Esophagus squamous epithelium (tissue), 5 donors: ENCODE measurements at places on chromosomes 7 and 10.

GRCh38 chr7:135710417-135711138 is 17.4 kb downstream of the SLC13A4 start:
- DNase-seq, result no peak

- no peak for DNase-seq
Observed at GRCh38 chr10:28878236-28878970, 201.1 kb downstream of the BAMBI start.

DNA sequence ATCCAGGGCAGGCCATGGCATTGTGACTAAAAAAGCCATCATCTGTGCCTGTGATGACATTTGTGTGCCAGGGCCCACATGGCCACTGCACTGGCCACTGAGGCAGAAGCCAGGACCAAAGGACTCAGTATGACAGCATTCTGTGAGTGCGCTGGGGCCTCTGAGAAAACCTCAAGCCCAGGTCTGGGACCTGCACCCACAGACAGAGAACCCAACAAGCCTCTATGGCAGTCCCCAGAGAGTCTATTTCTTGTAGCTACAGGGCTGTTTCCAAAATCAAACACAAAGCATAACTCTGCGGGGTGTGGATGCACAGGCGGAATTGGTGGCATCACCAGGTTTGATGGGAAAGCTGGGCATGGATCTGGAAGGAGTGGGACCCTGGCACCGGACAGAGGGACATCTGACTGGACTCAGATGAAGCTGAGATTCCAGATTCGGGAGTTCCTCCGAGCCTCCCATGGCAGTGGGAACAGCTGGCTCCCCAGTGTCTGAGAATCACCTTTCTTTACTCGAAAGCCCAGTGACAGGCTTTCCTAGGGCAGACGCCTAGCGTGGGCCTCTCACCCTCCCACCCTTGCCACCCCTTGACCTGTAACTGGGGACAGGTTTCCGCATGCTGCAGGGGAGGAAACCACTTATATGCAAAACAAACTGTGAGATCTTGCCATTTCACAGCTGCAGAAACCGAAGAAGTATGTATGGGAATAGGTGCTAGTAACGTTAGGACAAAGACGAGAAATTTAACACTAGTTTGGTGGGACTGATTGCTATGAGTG is 70.6 kb upstream of the RHEB start:
- no peak for DNase-seq

DNA sequence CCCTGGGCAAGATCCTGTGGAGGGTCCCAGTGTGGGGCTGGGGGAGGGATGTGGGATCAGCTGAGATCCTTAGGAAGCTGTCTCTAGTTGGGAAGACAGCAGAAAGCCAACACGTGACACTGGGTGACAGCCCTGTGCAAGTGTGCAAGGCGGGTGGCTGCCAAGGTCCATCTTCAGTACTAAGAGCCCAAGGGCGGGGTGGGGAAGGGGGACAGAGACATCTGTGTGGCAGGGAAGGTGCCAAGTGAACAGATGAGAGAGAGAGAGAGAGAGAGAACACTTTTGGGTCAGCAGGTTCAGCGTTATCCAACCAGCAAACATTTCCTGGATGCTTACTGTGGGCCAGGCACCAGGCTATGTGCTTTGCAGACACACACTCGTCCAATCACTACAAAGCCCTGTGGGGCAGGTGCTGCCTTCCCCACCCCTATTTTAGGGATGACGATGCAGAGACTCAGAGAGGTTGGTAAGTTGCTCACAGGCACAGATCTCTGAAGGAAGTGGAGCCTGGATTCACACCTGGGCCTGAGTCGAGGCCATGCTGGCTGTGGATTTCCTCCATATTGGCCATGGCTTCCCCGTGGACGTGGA is 135.7 kb downstream of the GRK5 start:
- DNase-seq, result no peak

GRCh38 chr10:75350791-75351190 is 50.8 kb downstream of the ZNF503 start:
- DNase-seq, result no peak

DNA sequence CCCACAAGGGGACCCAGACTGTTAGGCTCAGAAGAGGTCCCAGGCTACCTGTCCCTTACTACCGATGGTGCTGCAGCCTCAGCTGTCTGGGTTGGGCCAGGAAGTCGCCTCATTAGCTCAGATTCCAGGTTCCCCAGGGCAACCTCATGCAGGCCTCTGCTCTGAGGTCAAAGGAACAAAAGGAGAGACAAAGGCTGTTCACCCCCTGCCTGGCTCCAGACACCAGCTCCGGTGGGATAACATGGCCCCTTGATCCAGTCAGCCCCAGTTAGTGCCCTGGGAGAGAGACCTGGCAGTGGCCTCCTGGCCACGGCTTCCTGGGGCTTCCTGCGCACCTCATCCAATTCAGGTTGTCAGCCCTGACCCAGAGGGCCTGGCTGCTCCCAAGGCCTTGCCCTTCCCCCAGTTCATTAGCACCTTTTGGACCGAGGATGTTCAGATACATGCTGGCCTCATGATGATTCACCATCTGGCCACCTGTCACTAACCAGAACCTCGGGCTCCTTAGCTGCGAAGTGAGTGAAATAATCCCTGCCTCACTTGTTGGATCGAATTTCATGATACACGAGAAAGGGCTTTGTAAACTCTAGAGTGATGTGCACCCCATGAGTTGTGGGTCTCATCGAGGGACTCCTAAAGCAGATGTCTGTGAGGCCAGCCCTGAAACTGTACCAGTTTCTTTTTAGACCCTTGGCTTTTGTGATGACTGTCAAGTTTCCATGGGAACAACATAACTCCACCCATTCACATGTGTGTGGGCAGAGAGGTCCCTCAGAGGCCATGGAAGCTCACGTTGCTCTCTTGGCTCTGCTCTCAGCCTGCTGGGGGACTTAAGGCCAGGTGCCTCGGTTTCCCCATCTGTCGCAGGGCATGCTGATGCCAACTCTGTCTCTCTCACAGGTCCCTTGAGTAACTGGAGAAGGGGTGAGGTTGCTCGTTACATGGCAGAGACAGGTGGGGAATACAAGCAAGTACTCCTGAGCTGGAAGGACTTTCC is 79.5 kb upstream of the PCBD1 start:
- DNase-seq, result no peak

DNA sequence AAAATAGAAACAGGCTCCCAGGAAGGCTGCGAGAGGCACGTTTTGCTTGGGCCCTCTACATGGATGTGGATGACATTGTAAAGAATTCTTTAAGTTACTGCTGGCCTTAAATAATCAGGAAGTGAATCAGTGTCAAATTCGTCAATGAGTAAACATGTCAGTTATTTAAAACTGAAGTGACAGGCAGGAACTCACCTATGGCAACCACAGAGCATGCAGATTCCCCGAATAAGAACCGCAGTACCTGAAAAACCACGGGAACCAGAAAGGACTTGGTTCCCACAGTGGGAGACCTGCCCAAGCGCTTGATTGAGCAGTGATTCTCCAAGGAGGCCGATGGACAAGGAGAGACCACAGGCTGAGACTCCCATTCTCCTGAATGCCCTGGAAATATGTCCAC is 351.2 kb upstream of the AKR1E2 start:
- no peak for DNase-seq

DNA sequence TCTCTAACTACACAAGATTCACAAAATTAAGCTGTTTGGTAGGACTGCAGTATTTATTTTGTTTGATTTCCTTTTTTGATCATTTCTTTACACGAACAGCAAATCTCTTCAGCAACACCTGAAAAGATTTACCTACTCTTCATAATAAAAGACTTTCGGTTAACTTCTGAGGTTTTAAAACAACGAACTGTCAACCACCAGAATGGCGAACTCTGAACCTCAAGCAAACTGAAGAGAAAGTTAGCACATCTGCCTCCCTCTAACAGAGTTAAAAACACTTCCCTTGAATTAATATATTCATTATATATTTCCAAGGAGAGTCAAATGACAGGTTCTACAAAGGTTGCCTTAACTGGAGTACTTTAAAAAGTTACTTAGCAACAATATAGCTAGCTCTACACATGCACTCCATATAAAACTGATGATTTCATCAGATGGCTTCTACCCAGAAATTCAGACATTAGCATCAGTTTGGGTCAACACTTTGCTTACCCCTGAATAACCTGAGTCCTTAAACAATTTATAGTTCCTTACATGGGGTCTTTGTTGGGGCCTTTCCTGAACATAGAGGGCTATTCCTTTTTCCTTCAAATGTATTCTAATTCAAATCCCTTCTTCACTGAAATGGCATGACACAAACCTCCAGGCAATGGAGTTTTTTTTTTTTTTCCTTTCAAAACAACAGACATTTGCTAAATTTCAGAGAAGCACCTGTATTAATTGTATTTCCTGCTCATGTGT is 118.3 kb downstream of the SEM1 start:
- DNase-seq, result no peak

GRCh38 chr7:112874909-112875308 is 84.7 kb upstream of the TMEM168 start:
- no peak for DNase-seq

DNA sequence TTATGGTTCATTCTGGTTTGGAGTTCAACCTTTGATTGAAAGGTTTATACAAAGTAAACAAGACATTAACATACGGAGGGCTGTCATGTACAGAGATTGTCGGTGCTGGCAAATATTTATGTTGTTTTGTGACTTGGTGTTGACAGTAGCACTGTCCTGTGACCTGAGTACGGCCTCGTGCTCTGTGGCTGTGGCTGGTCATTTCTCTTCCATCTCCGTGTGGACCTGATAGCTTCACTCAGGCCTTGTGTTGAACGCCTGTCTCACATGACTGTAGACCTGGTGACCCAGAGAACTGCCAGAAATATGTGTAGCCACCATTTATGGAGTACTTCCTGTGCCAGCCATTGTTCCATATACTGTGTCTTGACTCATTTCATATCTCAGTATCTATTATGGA is 311.6 kb downstream of the CCDC3 start:
- DNase-seq, result no peak

DNA sequence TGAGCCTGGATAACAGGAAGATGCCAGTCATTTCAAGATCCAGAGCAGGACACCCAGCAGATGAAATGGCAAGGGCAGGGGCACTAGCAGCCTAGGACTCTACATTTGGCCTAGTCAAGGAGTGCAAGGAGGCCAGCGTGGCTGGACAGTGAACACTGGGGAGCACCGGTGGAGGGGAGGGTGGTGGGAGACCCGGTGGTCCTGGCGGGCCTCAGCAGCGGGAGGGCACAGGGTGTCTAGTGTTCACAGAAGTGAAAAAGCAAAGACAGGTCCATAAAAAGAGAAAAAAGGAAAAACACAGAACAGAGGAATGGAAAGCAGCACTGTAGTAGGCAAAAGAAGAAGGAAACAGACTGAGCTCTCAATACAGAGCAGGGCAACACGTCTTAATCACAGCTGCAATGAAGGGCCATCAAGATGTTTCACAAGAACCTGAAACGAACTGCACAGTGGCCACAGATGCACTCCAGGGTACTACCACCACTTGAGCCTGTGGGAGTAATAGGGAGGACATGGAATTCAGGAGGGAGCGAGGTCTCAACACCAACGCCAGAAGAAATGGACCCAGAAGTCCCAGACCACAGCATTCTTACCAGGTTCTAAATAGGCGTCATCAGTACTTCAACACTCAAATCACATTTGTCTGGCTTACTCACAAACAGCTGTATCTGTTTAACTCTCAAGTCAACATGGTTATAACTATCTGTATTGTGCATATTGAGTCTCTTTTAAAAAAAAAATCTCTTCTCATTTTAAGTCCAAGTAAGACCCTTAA is 573.7 kb downstream of the PARD3 start:
- DNase-seq, result no peak

- DNase-seq, result no peak
Observed at GRCh38 chr10:36017137-36017536, 375.0 kb upstream of the FZD8 start.

DNA sequence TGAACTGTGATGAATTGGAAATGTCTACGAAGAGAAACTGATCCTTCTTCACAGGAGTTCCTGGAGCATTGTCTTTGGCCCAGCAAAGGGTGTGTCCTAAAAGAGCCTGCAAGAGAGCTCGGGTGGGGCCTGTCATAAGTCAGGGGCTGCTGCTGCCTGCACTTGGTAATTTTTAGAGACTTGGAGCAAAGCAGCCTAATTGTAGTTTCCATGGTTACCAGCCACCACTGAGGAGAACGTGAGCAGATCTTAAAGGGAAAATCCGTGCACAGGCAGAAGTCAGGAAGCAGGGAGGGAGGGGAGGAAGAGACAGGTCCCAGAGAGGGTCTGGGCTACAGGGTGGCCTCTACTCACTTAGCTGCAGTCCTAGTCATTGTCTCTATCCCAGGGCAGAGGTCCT is 463.6 kb downstream of the PLXNA4 start:
- DNase-seq, result no peak

DNA sequence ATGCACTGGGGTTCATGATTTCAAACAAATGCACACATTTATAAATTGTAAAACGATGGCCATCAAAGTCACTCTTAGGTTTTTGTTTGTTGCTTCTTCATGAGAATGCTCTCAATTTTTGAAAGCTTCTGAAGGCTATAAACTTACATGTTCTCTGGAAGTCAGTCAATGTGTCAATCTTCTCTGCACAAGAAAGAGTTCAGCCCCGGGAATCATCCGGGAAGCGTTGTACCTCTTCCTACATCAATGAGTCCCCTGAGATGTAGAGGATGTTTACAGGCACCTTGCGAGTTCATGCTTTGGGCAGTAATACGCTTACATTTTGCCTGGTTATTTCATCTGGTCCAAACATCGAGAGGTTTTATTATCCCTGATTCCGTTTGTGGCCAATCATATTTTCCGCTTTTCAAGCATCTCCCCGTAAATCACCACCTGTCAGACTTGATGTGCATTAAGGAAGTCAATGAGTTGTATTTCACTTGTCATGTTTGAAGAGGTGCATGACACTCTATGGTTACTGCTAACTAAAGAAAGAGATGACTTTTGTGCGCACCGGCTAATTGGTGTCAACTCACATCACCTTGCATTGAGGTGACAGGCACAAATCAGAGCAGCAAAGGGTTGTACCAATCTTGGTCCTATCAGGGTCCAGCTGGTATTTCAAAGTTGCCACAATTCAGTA is 750.7 kb downstream of the SORCS3 start:
- DNase-seq, result no peak

- DNase-seq, result no peak
Observed at GRCh38 chr7:55066524-55066923, 47.7 kb downstream of the EGFR start.

DNA sequence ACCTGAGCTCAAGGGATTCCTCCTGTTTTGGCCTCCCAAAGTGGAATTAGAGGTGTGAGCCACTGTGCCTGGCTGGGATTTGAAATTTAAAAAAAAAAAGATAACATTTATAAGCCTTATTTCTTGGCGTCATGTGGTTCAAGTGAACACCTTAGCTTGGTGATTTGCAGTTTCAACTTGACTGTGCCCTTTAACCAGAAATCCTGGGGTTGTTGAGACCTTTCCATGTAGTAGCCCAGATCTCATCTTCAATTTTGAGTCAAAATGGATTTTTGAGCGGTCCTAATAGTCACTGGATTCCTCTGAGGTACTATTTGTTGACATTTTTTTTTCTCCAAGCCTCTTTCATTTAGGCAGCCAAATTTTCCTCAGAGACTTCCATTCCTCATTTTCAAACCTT is 29.5 kb upstream of the FBXW4 start:
- DNase-seq, result no peak

- DNase-seq, result no peak
Observed at GRCh38 chr10:102615361-102615760, 28.9 kb upstream of the TRIM8 start.

GRCh38 chr7:104894314-104894713 is 119.7 kb upstream of the KMT2E start:
- DNase-seq, result no peak
